Activated CD8-positive, alpha-beta memory T cell treated with anti-CD3 and anti-CD28 coated beads for 48 hours (primary cell): ENCODE measurements at places on chromosomes 16 and 17.

- DNase-seq, result no peak
These were observed 267.9 kb downstream of the CBLN1 start for GRCh38 chr16:49013727-49014080.

DNA sequence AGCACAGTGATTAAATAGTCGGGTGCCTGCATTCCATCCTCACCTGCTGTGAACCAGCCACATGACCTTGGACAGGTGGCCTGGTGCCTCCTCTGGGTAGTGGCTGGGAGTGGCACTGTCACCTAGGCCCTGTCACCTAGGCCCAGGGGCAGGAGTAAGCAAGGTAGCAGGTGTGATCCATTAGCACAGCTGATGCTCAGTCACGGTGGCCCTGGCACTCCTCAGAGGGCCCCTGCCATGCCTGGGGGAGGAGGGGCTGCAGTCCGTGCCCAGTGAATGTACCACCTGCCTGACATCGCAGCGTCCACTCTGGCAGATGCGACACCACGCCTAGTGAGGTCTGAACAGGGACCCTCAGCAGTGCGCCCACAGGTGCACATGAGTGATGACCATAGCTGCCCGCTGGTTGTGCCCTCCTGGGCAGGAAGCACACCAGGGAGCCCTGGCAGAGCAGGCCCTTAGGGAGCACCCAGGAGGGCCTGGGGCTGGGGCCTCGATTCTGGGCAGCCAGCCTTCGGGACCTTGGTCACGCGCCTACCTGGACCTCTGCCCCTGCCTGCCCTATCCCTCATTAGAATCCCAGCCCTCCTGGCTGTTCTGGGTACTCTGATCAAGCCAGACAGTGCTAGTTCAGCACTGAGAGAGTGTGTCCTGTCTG is 33.1 kb upstream of the CRISPLD2 start:
- no peak for DNase-seq

GRCh38 chr17:42117397-42118125 is 3.6 kb downstream of the KAT2A start:
- no peak for DNase-seq

DNA sequence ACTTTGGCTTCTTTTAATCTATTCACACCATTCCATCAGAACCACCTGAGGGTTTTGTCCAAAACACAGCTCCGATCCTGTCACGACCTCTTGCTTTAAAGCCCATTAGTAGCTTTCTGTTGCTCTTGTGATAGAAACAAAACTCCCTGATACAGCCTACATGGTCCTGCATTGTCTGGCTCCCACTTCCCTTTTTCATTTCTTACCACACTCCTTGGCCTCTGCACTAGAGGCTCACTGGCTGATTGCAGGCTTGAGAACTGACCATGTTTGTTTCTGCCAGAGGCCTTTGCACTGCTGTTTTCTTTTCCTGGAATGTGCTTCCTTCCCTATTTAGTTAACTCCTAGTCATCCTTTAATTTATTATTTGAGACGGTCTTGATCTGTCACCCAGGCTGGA is 23.7 kb downstream of the IST1 start:
- no peak for DNase-seq

DNA sequence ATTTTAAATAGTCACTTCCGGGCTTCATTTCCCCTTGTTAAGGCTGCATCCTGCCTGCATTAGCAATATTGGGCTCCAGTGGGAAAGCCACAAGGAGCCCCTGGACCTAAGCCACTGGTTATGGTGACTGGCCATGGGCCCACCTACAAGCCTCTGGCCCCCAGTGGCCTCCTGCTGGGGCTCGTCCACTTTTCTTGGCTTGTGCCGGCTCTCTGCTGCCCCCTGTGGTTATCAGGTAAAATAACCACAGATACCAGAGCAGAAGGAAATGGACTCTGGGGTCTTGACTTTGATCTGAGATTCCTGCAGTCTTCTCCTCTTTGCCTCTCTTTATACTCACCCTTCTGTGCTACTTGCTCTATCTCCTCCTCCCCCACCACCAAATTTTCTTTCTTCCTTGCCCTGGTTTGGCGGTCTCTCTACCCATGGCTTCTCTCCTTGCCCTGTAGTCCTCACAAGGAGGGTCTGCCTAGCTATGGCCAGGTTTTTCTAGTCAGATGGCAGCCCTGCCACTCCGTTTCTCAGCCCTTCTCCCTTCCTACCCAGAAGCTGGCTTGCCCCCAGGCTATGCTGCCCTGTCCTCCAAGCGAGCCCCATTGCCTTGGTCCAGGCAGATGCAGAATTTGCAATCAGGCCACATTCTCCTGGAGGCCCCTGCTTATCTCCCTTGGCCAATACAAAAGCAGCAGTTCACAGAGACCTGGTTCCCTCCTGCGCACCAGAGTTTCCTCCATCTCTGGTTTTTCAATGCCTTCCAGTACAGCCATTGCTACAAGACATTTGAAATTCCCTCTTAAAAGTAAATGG is 82.9 kb upstream of the RCVRN start:
- DNase-seq, result no peak

GRCh38 chr16:30728899-30729672 is 19.1 kb upstream of the PHKG2 start:
- DNase-seq, result no peak

DNA sequence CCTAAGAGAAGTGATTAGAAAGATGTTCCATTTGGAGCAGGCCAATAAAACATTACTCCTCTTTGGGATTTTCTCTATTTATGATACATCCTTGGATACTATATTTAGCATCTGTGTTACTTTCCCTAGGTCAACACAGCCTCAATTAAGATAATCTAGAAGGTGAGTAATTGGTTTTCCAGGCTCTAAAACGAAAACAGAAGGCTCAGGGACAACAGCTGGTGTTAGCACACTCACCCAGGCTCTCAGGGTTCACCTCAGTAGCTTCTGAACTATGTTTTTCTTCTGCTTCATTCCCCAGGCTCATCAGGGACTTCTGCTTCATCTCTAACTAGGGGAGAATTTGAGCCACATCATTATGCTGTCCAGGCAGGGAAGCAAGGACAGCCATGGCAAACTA is 76.6 kb downstream of the ZZEF1 start:
- DNase-seq, result no peak

- no peak for DNase-seq
These were observed 577 bp downstream of the TTC19 start for GRCh38 chr17:15999974-16000827.

DNA sequence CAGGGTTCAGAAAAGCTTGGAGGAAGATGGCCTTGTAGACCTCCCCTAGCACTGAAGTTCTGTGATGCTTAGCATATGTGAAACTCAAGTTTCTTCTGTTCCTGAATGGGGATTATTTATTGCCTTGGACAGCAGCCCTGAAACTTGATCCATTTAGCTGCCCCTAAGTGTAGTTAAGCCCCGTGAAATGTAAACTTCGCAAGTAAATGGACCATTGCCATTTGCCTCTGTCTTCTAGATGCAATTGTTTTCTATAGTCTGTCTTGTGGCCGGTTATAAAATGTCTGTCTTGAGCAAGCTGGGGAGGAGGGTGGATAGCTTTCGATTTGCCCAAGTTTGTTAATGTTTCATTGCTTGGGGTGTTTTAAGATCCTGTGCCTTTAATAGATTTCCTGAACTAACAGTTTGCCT is 261.8 kb downstream of the CDH13 start:
- no peak for DNase-seq

GRCh38 chr17:61324950-61325349 is 74.7 kb upstream of the TBX2 start:
- no peak for DNase-seq

- no peak for DNase-seq
These were observed 196.2 kb downstream of the LGALS9B start for GRCh38 chr17:20271011-20271610.

GRCh38 chr16:85759631-85760419 is 8.9 kb upstream of the C16orf74 start:
- DNase-seq, result peak; percentile 19

DNA sequence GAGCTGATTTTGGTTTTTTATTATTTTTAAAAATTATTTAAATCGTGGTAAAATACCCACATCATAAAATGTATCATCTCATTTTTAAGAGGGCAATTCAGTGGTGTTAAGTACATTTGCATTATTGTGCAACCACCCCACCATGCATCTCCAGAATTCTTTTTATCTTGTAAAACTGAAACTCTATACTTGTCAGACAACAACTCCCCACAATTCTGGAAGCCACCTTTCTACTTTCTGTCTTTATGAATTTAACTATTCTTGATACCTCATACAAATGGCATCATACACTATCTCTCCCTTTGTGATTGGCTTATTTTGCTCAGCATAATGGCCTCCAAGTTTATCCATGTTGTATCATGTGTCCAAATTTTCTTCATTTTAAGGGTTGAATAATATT is 97.9 kb downstream of the HS3ST3B1 start:
- DNase-seq, result no peak

DNA sequence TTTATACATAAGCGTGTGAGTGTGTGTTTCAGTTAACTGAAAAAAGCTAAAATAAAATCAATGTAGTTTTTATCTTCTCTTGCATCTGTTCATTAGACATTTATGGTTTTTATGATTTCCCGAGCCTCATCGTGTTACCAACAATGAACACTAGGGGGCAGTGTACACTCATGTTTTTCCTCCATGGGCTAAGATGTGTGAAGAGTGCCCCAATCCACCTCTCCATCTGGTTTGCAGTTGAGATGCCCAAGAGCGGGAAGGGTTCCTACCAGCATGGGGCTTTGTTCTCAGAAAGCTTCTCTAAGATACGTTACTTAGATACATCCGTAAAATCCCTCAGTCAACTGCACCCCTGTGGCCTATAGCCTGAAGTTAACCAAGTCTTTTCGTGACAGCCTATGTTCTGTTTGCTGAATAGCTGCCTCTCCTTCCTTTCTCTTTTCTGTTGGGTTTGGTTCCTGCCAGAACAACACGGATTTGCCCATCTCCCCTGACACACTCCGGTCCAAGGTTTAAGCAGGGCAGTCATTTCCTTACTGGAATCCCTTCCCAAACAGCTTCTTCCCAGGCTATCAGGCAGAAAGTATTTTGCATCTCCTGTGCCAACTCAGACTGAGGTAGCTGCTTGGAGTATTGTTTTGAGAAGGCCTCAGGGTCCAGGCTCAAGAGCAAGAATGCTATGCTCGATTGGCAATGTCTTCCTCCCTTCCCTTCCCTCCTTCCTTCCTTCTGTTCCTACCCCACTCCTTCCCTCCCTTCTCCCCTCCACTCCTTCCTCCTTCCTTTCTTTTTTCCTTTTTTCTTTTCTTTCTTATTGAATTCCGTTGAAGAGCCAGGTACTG is 12.9 kb upstream of the ELAC2 start:
- no peak for DNase-seq

DNA sequence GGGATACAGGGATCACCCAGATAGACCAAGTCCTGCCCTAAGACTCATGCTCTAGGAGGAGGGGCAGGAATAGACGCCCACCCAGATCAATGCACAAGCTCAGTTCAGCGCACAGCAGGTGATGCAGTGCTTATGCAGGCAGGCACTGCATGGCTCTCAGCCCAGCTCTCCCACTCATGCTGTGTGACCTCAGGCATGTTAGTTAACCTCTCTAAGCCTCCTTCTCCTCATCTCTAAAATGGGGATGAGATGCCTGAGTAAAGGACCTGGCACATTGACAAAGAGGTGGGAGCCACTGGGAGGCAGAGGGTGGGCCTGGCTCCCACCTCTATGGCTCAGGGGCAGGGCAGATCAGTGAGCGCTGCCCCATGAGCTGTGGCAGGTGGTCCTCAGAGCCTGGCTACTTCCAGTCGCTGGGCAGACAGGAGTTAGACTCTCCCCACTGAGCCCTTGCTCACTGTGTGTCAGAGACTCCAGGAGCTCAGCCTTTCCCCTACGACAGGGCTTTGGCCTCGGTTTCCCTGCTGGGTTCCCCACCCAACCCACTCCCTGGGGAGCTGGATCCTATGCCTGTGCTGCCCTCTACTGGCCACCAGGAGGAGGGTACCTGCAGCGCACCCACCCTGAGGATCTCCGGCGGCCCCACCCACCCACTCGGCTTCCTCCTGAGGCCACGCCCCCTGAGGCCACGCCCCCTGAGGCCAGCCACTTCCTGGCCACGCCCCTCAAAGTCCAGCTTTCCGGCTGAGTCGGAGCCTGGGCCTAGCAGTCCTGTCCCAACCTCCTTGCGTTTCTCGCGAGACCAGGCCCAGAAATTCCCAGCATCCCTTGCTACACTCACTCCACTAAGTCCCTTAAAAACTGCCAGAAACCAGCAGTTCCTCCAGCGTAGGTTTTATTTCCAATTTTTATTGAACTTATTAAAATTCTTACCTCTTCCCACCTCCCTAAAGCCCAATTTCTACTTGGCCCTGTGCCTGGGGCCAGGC is 196.1 kb downstream of the GSG1L start:
- DNase-seq, result peak; percentile 13

DNA sequence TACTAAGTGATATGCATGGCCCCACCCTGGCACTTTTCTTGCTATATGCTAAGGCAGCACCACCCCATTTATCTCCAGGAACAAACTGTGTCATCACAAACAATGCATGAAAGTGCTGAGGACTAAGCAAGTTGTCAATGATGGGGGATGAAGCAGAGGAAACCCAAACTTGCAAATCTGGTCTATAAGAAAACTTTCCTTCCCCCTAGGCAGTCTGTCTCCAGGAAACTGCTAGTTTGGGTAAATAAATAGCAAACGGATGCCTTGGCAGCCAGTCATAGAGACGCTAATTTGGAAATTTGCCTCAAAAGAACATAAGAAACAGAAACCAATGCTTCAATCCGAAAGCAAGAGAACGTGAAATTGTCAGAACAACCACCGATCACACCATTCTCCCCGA is 5.6 kb upstream of the HSBP1 start:
- DNase-seq, result no peak

- no peak for DNase-seq
These were observed 34.3 kb upstream of the TMEM92 start for GRCh38 chr17:50239937-50240336.

GRCh38 chr17:65674246-65675045 is 113.0 kb upstream of the AXIN2 start:
- no peak for DNase-seq

GRCh38 chr16:17211797-17212196 is 259.0 kb downstream of the XYLT1 start:
- DNase-seq, result no peak

DNA sequence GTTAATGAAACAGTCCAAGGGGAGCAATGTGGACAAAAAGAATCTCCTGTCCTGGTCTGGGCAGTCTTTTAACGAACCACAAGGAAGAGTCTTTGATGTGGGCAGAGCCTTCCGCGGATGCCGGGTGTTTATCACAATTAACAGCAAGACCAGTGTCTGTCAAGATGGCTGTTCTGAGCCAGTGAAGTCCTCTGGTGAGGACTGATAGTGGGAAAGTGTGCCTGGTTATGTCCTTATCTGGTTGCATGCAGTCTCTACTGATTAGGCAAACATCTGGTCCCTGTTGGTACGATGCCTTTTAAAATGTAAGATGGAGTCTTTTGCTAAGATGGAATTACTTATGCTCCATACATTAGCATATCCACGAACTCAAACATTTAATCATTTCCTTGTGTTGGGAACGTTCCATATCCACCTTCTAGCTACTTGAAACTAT is 88.5 kb downstream of the ZNF18 start:
- no peak for DNase-seq

- no peak for DNase-seq
These were observed 45.8 kb upstream of the ARHGAP17 start for GRCh38 chr16:25060920-25061319.

DNA sequence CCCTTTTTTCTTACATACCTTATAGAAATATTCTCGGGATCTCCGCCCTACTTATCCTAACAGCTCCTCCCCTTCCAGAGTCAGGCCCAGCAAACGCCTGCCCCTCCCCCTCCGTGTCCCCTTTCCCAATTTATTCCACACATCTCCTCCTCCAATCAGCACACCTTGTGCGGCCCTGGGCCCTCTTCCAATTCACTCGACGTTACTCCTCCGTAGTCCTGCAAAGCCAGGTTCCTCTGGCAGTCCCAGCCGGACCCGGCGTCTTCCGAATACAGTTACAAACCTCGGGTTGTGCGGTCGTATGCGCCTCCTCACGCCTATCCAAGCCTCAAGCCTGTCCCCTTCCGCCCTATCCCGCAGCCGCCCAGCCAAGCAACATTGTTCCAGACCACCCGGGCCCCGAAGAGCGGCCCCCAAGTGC is 677 bp downstream of the CBX1 start:
- DNase-seq, result no peak
